ENCODE measurements at places on chromosomes 5 and 9. TPM values are rescaled to one million over a fixed set of nuclear protein-coding genes. Genes with fewer than 3 reads are reported as not detected.

The SV2C gene
- total RNA-seq: under 0.01 TPM

The KCNN2 gene
- not detected for total RNA-seq

The ADGRV1 gene
- 0.94 TPM for total RNA-seq

The ANKRD20A1 gene
- 0.21 TPM for total RNA-seq

The GKAP1 gene
- 8.0 TPM for total RNA-seq

The GRIA1 gene
- total RNA-seq: not detected

The DMRT3 gene
- total RNA-seq: not detected

The BSPRY gene
- total RNA-seq: 0.42 TPM

The C9orf153 gene
- 1.9 TPM for total RNA-seq

The PCDHA5 gene
- under 0.01 TPM for total RNA-seq

The PDGFRB gene
- 0.94 TPM for total RNA-seq

The PLPP1 gene
- 7.2 TPM for total RNA-seq

The LCN10 gene
- not detected for total RNA-seq

The STKLD1 gene
- 0.10 TPM for total RNA-seq

The PALM2AKAP2 gene
- under 0.01 TPM for total RNA-seq

The WNT8A gene
- total RNA-seq: not detected

The ECM2 gene
- 0.31 TPM for total RNA-seq

The SLC24A2 gene
- total RNA-seq: 0.10 TPM

The SLC6A18 gene
- not detected for total RNA-seq

The PCDHA6 gene
- total RNA-seq: not detected

The FAM114A2 gene
- total RNA-seq: 21.1 TPM

The MORN5 gene
- total RNA-seq: not detected

The AK1 gene
- 3.7 TPM for total RNA-seq

The RIMOC1 gene
- total RNA-seq: 9.3 TPM

The HK3 gene
- total RNA-seq: 24.2 TPM

The DNAH5 gene
- total RNA-seq: not detected

The ADCY2 gene
- under 0.01 TPM for total RNA-seq

The STING1 gene
- 38.4 TPM for total RNA-seq

The GNE gene
- total RNA-seq: 31.8 TPM

The SEMA6A gene
- 0.21 TPM for total RNA-seq

The COL23A1 gene
- total RNA-seq: 0.10 TPM

The FOXD4 gene
- total RNA-seq: not detected

The TAL2 gene
- not detected for total RNA-seq

The GFI1B gene
- total RNA-seq: 13.6 TPM

The SOHLH1 gene
- not detected for total RNA-seq

The ST6GALNAC4 gene
- total RNA-seq: 22.7 TPM

The TMEM232 gene
- total RNA-seq: 2.7 TPM

The MZB1 gene
- 2.9 TPM for total RNA-seq

The PLCXD3 gene
- total RNA-seq: under 0.01 TPM

The LHX2 gene
- not detected for total RNA-seq

The ANKH gene
- total RNA-seq: 35.7 TPM

The LOX gene
- total RNA-seq: 0.42 TPM

The FAM169A gene
- total RNA-seq: 29.3 TPM

The GFM2 gene
- 13.9 TPM for total RNA-seq

The WWC1 gene
- total RNA-seq: 0.10 TPM

The SLC45A2 gene
- total RNA-seq: under 0.01 TPM

The COL15A1 gene
- not detected for total RNA-seq

The PCDHGB3 gene
- total RNA-seq: 0.63 TPM

The HAVCR1 gene
- 1.3 TPM for total RNA-seq

Measured in mononuclear cell (primary cell).